ENCODE measurements at places on chromosomes 4 and X.

DNA sequence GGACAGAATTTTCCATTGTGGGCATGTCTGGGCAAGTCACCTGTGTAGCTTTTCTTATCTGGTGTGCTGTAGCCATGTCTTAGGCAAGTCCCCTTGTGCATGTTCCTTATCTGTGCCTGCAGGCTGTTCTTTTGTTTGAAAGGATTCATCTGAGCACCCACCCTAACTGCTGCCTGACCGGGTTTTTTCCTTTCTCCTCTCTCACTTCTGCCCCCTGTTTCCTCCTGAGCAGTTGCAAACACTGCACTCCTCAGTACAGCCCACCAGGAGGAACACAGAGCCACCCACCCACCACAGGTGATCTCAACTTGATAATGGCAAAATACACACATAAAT, 29.2 kb upstream of the IL9R start:
- DNase-seq: no peak

DNA sequence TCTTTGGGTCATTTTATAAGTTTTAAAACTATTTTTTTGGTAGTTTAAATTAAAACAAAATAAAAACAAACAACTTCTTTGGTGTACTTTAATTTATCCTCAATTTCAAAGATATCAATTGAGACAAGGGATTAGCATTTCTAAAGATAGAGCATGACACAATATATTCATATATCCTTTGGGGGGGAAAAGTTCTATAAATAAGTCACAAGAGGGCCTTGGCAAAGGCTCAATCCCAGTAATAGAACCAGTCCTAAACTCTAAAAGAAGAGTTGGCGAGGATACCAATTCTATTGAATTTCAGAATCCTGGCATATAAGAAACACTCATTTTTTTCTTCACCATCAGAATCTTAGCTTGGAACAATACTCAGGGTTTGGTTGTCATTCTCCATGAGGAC, 89.7 kb downstream of the COL4A6 start:
- no peak for DNase-seq

DNA sequence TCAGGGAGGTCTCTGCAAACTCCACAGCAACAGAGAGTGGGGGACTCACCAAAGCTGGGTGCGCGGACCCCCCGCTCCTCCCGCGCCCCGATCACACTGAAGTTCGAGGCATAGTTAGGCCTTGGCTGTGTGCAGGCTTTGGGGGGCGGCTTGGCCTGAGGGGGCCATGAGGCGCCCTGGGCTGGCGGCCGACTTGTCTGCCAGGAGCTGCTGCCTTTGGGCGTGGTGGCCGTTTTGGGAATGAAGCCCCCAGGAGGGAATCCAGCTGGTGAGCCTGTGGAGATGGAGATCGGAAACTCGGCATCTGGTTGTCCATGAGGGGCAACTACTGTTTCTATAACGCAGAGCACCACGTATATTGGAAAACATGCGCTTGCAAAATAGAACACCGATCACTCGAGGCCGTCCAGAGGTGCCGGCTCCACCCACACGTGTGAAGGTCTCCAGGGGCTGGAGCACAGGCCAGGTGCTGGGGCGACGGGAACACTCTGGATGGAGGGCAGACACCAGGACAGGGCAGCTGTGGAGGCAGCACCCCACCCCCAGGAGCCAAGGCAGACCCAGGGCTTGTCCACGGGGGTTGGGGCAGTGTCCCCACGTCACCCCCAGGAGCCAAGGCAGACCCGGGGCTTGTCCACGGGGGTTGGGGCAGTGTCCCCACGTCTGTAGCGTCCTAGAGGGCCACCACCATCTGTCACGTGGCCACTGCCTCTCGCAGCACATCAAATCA, 25.9 kb upstream of the CPLX1 start:
- DNase-seq: no peak

DNA sequence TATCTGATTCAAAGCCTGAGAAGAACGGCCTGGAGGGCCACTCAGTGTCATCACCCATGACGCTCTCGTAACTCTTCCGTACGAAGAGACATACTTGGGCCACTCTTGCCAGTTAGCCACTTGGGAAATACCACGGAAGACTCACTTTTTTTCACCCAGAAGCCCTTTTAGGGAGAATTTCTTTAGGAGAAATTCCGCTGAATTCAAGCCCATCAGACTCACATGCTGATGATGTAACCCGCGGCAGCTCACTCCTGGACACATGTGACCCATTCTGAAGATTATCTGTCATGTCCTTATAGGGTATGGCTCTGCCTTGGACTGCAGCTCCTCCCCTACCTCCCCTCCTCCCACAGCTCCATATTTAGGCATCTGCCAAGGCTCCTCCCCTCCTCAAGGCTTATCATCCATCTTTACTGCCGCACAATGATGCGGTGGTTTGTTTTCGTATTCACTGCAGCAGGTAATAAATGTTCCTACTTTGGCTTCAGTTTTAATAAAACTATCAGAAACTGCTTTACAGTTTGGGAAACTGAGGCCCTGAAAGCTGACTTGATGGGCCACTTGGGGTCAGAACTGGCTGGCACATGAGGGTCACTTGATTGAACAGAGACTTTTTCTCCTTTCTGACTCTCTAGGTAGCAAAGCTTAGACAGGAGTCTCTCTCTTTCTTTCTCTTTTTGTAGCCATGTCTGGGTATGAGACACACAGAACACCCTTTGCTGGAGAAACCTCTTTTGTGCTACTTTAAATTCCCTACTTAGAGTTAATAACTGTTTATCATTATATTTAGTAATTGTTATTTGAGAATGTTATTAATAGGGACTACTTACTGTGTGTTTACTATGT, 42.1 kb downstream of the RHOH start:
- no peak for DNase-seq

- no peak for DNase-seq
These were observed 32.7 kb upstream of the TCEANC start for GRCh38 chrX:13620207-13620606.

- DNase-seq: no peak
These were observed 516.8 kb upstream of the ADGRL3 start for GRCh38 chr4:60683357-60683756.

- DNase-seq: no peak
These were observed 38.7 kb upstream of the GYPA start for GRCh38 chr4:144179152-144179739.

- no peak for DNase-seq
These were observed 205.0 kb upstream of the TECRL start for GRCh38 chr4:64614276-64614675.

DNA sequence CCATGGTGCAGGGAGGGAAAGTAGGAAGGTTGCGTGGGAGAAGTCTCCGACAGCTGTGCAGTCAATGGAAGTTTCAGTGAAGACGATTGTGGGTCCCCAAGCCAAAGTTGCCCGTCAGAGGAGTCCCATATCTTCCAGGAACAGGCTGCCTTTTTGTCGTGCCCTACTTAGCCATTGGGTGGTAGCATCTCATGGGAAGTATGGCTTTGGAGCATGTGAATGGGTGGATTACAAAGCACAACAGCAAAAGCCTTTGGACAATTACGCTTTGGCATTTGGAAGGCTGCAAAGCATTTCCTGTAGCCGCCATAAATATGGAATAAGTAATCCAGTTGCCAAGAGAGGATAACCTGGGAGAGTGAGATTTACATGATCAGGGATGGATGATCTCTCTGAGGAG, 300.7 kb upstream of the BOD1L1 start:
- no peak for DNase-seq
